Fibroblast of mammary gland (primary cell): ENCODE measurements at places on chromosomes 6 and 20.

DNA sequence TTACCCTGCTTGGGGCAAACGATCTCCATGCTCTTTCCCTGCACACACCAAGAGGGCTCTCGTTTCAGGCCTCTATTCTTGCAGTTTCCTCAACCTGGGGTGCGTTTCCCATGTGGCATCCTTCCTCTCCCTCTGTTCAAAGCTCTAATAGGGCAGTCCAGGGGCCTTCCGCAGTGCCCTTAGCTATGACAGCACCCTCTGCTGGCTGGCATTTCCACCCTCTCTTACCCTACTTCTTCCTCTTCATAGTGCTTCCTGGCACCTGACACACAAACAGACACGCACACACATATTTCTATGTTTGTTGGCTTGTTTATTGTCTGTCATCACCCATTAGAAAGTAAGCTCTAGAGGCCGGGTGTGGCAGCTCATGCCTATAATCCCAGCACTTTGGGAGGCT lies 294.0 kb downstream of the CLIC5 start:
- DNase-seq: no peak

DNA sequence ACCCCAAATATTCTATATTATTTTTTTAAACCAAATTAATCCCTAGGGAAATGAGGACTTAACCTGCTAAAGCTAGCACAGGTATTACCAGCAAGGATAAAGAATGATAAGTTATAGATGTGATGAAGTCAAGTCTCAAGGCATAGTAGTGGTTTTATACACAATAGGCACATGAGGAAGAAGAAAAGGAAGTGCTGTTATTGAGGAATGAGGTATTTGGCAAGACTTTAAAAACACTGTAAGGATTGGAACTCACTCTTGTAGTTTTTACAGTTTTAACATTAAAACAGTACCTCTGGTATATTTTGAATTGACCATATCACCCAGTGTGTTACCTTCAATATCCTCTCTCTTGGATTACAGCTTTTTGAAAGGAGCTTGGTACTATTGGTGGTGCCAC lies 54.6 kb downstream of the PHF3 start:
- no peak for DNase-seq

GRCh38 chr6:151107897-151108427 lies 131.8 kb upstream of the AKAP12 start:
- no peak for DNase-seq

GRCh38 chr6:144581812-144582537 lies 296.8 kb downstream of the UTRN start:
- peak; percentile 76 for DNase-seq

DNA sequence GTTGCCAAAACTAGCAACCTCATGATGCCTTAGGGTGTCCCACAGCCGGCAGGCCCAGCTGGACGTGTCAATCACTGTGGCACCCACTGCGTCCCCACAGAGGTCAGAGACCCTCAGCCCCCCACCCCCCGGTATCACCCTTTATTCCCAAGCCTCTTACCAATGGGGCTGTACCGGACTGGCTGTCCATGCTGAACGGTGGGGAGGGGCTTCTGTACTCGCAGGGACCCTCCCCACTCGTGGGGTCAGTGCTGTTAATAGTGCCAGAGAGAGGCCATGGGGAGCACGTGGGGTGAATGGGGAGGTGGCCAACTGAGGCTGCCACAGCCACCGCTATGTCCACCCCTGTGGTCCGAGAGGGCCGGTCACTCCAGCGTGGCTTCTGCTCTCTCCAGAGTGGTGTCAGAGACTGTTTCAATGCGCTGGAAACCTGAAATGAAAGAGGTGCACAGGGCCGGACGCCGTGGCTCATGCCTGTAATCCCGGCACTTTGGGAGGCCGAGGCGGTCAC lies 68.6 kb downstream of the THBS2 start:
- no peak for DNase-seq
